Stimulated activated CD8-positive, alpha-beta memory T cell treated with anti-CD3 and anti-CD28 coated beads, Interleukin-7, amount 100 ng/mL, for 24 hours (primary cell): ENCODE measurements at places on chromosomes 4 and X.

DNA sequence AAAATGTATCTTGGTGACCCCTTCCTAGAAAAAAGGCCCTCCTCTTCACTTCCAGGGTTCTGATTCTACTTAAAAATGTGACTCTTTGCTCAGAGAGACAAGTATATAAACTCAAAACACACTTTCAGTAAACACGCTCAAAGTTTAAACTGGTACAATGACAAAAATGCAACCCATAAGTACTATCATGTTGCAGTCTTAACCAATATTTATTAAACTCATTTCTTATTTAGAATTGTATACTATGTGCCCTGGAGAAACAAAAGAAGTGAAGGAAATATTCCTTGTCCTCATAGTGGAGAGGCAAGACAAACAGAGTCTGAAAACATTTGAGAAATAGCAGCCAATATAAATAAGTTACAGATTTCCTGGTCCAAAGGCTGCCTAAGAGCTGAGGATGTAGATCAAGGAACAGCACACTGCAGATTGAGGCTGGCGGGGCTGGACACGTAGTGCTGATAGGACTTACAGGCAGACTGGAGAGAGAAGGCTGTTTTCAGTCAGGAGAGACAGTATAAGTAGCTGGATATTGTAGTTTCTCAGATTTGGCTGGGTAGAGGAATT is 39.1 kb upstream of the ANXA3 start:
- no peak for DNase-seq

- no peak for DNase-seq
Measured at GRCh38 chr4:147969573-147970385, 237.9 kb downstream of the ARHGAP10 start.

GRCh38 chr4:109383823-109384222 is 49.8 kb upstream of the SEC24B start:
- no peak for DNase-seq

- no peak for DNase-seq
Measured at GRCh38 chr4:1948892-1949436, 59.8 kb downstream of the NELFA start.

DNA sequence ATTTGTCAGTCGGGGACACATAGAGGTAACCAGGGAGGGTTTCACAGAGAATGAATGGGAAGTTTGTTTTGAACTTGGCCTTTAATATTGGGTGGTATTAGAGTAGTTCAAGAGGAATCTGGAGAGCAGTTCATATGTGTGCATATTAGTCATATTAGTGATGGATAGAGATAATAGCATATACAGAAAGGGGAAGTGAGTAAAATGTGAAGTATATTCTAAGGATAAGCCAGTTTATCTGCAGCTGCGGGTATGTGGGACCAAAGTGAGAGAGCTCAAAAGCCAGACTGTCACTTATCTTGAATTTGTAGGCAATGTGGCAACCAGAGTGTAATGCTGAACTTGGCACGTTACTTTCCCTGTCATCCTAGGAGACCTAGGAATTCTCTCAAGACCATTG is 169.9 kb downstream of the AFF2 start:
- no peak for DNase-seq

DNA sequence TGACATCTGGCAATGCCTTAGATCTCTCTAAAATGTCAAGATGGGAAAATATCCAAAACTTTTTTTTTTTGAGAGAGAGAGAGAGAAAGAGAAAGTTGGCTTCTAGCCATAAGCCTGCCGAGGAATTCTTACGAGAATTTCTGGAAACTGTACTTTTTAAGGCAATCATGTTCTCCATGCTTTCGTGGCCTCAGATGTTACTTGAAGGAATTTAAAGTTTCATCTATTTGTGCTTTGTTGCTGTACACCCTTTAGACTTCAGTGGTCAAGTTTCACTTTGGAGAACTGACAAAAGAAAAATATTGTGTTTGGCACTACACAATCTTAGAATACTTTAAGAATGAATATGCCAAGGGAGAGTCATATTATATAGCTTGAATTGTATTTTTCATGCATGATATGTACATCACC is 53.9 kb downstream of the FAT4 start:
- DNase-seq: no peak

- no peak for DNase-seq
Measured at GRCh38 chr4:37008199-37008598, 236.3 kb upstream of the NWD2 start.

- DNase-seq: no peak
Measured at GRCh38 chrX:39381422-39381821, 580.2 kb downstream of the MID1IP1 start.

GRCh38 chr4:83552924-83553323 is 17.0 kb downstream of the GPAT3 start:
- DNase-seq: no peak

GRCh38 chrX:51435101-51435500 is 61.3 kb downstream of the NUDT11 start:
- DNase-seq: no peak

GRCh38 chr4:41363384-41363981 is 106.8 kb downstream of the UCHL1 start:
- DNase-seq: no peak
